ENCODE measurements at places on chromosomes 6 and 20.

DNA sequence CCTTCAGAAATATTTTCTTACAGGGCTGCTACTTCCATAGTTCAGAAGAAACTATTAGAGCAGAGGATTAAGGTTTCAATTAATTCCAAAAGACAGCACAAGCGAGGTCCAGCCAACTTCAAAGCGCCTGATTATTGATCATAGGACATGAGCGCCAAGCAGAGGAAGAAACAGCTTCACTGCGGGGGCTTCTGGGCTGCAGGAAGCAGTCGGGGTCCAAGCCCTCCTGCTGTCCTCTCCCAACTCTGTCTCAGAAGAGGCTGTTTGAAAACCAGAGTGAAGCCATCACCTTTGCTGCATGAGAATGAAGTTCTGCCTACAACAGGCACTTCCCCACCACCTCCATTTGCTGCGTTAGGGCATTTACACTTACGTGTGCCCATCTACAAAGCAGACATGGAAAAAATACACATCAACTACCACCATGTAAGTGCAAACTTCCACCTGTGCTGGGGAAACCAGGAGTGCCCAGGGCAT lies 23.9 kb downstream of the SUMO4 start:
- no peak for DNase-seq

DNA sequence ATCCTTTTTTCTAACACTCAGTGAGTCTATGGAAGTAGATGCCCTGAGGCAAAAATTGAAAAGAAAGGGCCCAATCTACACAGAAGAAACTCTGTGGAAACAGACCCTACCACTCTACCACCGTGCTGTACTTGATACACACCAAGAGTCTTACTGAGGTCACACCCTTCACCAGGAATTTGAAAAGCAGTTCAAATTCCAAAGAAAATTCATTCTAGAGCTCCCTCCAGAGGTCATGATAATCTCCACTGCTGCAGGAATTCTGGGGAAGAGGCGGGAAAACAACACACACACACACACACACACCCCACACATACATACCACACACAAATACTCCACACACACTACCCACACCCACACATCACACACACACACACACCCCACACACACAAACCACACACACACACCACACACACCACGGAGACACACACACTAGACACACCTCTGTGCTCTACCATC lies 336.8 kb downstream of the HDGFL1 start:
- no peak for DNase-seq

GRCh38 chr6:156719720-156720563 lies 57.2 kb upstream of the ARID1B start:
- peak; percentile 73 for DNase-seq

- DNase-seq, result no peak
Measured at GRCh38 chr20:18428490-18429173, 38.2 kb downstream of the DZANK1 start.

GRCh38 chr6:41965429-41966213 lies 24.0 kb upstream of the CCND3 start:
- DNase-seq, result no peak

GRCh38 chr20:21511850-21512633 lies 1.8 kb downstream of the NKX2-2 start:
- DNase-seq, result no peak

DNA sequence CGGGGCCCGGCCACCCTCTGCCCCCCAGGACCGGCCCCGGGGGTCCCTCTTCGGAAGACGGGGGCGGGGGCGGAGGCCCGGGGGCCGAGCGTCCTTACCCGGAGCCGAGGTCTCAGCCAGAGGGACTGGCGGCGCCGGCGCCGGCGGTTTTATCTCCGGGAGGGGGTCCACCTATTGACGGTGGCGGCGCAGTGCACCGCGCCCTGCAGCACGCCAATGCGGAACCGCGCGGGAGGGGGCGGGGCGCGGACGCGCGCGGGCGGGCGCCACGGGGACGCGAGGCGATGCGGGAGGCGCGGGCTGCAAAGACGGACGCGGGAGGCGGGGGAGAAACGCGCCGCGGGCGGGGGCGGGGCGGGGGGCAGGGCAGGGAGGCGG lies at the start of gene EEF1A2:
Gene EEF1A2, minus strand, starts transcription at position 124 of the 378 bp plus-strand sequence. CDS start 1,320 bp downstream, outside the sequence.
- peak; percentile 67 for DNase-seq

DNA sequence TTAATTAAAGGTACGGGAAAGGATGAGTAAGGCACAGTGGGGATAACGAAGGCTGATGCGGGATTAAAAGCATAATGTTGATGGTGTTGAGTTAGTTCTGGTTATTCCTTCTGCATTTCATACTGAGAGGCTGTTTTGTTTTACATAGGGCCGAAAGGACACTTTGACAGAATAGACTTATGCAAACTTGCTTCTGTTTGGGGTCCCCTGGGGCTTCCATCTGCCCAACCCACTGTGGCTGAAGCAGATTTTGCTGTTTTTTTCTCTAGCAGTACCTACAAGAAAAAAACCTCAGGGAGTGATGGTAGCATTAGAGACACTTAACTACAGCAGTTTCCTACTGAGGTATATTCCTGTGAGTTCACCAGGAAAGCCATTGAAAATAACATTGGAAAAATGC lies 136.1 kb upstream of the SUPT3H start:
- no peak for DNase-seq

DNA sequence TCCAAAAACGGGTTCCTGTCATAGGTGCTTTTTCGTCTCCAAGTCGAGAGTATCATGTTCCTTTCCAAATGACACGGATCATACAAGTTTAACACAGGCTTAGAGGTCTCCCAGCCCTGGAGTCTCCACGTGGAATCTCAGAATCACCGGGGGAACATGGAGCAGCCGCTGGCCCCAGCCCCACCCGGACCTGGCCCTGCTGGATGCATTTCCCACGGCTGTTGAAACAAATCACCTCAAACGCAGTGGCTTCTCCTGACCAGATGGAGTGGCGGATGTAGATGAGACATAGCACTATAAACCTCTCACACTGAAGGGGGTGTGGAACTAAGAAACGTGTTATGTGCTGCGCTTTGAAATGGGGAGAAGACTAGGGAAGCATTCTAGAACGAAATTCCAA lies 70.0 kb upstream of the FRMD1 start:
- no peak for DNase-seq
